ENCODE measurements at places on chromosomes 2 and 18.

GRCh38 chr2:120703330-120703994, 32.2 kb upstream of the GLI2 start:
- no peak for DNase-seq

DNA sequence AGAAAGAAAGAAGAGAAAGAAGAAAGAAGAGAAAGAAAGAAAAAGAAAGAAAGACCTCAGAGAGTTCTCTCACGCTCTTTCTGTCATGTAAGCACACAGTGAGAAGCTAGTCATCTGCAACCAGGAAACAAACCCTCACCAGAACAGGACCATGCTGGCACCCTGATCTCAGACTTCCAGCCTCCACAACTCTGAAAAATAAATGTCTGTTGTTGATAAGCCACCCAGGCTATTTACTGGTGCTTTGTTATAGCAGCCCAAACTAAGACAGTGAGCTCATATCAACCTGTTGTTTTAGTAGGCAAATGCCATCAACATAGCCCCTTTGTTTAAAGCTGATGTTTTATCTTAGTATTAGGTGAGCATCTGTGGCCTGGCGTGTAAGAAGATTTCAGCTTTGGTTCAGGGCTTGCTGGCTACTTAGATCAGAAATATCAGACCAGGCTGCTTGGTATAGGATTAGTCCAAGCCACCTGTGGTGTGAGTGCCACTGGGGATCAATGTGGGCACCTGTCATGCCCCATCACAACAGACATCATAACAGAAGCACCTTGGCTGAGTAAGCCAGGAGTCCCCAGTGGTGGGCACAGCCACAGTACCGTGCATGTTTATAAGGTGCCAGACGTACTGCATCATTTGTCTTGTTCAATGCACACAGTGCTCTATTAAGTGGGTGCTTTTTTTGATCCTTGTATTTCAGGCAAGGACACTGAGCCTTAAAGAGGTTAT, 94.4 kb downstream of the LBH start:
- DNase-seq, result no peak

GRCh38 chr18:8635087-8635486, 25.9 kb downstream of the RAB12 start:
- DNase-seq, result no peak

DNA sequence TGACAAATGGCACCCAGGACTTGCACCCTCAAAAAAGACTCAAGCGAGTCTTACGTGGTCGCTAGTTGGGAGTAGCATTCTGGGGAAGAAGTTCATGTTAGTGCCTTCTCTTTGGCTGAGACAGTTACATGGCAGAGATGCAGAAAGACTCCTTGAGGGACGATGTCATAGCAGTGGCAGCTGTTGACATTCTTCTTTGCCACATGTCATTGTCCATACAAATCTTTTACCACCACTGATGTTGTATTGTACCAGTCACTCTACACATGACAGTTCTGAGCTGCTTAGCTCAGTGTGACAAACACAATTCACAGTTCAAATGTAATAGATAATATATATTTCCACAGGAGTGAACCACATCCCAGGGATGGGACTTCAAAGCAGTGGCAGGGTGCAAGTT, 197.1 kb downstream of the TCF4 start:
- DNase-seq, result no peak

GRCh38 chr2:165435611-165436010, 33.9 kb upstream of the CSRNP3 start:
- no peak for DNase-seq

GRCh38 chr2:50820176-50820575, 211.8 kb downstream of the NRXN1 start:
- no peak for DNase-seq

- DNase-seq, result no peak
These were observed 15.4 kb upstream of the OTOS start for GRCh38 chr2:240155745-240156390.

DNA sequence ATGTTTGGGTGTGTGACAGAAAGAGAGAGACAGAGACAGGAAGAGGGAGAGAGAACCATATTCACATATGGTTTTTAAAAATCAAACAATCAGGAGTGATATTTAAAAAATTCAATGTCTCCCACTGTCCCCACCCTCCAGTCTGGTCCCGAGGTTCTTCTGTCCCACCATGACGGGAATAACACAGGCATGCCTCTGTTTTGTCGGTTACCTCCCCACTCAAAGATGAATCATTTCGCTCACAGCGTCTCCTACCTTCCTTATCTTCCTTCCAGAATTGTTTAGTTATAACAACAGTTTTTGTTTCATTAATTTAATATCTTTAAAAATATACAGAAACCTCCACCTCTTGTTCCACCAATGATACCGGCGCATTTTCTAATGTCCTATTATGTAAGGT, 113.0 kb downstream of the KCNF1 start:
- no peak for DNase-seq

- DNase-seq, result no peak
These were observed 86.0 kb downstream of the DTNB start for GRCh38 chr2:25587361-25587760.

GRCh38 chr2:70931376-70932000, 4.2 kb upstream of the ATP6V1B1 start:
- no peak for DNase-seq

- no peak for DNase-seq
These were observed 90.9 kb upstream of the CERS6 start for GRCh38 chr2:168365094-168365621.

DNA sequence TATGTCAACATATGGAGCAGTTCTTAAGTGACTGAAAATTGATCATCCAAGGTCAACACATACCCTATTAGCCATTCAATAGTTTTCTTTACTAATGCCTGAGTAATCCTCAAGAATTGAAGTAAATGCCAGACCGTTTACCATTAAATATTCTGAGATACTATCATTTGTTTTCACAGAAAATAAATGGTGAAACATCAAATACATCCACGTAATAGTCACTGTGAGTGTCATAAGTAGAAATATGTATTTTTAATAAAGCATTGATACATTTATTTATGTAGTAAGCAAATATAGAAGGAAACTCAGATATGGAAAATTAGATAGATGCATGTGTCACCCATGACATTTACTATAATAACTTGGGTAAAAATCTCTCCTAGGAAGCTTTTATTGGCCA, 927.8 kb upstream of the NRXN1 start:
- no peak for DNase-seq

DNA sequence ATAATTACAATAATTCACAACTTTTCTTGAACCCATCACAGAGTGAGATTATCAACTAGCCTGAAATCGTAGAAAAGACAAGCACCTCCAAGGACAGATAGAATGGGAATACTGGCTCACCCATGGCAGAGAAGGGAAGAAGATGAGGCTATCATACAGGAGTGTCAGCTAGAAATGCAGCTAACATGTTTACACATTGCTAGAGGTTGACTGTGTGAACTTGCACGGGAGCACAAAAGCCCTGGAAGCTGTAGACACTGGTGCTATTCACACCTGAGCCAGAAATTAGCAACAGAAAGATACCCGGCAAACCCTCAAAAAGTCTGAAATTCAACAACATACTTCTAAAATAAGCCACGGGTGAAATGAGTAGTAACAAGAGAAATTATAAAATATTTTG, 131.8 kb downstream of the ZAP70 start:
- no peak for DNase-seq

- no peak for DNase-seq
These were observed 26.6 kb downstream of the CROCC2 start for GRCh38 chr2:240932724-240933047.

- no peak for DNase-seq
These were observed 274.8 kb downstream of the ALPK2 start for GRCh38 chr18:58354051-58354450.

DNA sequence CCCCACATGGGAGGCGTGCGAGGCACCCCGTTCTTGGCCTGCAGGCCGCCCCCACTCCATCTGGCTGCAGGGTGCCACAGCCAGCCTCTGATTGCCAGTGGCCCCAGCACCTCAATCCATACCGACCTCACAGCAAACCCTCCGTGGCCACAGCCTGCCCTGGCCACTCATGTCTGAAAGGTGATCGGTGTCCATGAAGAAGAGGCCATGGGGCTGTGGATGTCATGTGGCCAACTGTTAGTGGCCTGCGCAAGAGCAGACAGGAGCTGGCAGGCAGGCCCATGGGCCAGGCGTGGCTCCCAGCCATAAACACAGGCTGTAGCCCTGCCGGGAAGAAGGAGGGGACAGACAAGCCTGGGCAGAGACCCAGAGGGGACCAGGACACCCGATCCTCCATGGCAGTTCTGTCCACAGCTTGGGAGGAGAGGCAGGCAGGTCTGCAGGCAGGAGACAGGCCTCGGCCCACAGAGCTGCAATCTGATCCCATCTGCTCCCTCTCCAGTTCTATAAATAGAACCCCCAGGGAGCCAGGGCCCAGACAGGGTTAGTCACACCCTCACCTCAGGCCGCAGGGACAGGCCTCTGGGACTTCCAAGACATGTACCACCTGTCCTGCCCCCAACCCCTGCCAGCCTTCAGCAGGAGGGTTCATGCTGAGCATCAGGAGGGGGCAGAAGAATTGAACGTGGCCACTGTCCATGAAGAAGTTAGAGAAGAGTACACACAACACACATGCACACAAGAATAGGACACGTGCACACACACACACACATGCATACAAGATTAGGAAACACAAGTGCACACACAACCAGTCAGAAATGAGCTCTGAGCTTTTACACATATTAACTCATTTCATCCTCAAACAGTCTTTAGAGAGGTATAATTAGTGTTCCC, 16.9 kb downstream of the STEAP3 start:
- peak; percentile 33 for DNase-seq

GRCh38 chr2:20469595-20469994, 22.7 kb downstream of the RHOB start:
- no peak for DNase-seq

DNA sequence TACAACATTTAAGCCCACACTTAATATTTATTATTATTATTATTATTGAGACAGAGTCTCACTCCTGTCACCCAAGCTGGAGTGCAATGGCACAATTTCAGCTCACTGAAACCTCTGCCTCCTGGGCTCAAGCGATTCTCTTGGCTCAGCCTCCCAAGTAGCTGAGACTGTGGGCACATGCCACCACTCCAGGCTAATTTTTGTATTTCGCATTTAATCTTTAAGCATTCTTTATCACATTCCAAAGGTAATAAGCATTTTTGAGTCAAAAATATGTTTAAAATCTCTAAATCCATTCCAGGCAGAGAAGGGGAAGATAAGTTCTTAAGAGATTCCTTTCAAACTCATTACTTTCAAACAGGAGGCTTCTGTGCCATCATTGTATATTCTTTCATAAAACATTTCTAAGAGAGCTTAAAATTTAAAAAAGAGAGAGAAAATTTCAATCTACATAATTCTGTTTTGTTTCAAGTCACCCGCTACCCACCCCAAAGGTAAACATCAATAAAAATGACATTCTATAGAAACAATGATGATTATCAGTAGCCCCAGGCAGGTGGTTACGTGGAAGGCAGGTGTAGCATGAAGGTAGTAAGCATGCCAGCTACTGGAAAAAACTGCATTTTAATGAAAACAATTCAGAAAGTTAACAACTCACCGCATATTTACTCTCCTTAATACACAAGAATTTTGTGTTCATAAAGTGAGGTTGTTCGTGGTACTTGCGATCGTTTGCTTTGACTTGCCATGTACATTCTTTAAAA, 84.4 kb upstream of the NARS1 start:
- DNase-seq, result no peak

DNA sequence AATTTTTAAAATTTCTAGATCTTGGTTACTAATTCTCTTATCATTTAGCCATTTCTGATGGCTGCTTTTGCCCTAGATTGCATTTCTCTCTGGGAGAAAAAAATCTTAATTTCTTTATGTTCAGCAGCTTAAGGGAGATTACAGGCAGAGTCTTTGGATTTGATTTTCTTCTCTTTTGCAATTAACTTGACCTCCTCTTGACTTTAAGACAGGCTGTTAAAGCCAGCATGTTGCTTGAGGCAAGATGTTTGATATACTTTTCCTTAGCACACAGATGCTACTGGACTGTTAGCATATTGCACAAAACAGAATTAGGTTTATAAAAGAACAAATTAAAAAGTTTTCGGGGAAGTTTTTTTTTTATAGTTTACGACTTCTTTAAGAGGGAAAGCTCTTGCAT, 50.0 kb downstream of the XRCC5 start:
- DNase-seq, result no peak

DNA sequence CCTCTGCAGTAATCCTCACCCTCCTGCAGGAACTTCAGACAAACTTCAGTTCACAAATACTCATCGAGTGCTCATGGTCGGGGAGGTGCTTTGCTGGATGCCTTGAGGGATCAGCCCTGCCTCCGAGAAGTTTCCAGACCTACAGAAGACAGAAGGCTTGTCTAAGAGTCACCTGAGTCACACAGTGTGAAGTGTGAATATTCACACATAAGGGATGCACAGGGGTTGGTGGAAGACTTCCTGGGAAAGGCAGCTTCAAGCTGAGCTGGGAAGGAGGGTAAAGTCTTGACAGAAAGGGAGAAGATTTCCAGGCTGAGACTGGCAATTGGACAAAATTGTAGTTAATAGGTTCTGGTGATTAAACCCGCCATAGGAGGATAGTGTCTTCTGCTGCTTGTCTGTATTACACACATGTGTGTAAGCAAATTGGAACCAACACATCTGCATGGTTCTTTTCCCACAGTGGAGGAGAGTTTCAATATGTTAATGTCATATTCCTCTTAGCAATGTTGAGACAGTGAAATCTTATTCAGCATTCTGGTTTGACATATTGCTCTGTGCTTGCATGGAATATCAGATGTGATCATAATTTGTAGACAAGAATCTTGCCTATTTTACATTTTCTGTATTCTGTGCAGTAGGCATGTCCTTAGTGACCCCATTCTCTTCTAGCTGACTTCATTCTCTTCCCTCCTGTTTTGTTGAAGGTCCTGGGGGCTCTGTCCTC, 34.7 kb upstream of the ZNF396 start:
- no peak for DNase-seq

- DNase-seq, result peak; percentile 94
These were observed 264.7 kb downstream of the CYP26B1 start for GRCh38 chr2:71882949-71883472.

GRCh38 chr2:145860083-145860482, 1340.2 kb upstream of the ZEB2 start:
- no peak for DNase-seq

GRCh38 chr2:95352310-95353054, 50.0 kb upstream of the FAHD2A start:
- no peak for DNase-seq

DNA sequence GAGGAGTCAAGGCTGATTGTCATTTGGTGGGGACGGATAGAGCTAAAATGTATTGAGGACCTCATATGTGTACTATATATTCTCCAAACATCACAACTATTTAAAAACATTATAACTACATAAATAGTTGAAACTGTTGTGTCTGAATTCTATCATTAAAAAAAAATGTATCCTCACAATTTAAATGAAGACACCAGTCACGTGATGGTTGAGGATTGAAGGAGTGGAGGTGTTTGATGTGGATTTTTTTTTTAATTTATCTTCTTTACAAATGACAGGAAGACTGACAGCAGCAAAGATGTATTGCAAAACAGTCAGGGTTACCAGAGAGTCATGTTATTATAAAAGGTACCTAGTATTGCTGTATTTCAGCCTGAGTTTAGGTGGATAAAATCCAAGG, 30.0 kb downstream of the GNAL start:
- DNase-seq, result no peak

DNA sequence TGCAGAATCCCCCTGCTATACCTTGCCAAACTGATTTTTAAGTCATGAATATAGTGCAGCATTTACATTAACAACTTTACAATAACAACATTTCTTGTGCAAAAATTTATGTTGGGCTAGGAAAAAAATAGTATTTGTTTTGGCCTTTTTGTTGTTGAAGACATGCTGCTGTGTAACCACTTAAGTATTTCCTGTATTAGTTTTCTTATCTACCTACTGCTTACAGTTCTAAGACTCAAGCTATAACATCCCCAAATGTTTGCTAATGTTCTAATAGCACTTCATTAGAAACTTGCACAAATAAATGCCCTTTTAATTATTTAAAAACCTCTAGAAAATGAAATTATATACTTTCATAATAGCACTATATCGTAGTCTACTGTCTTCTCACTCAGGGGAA, 154.3 kb upstream of the DOCK10 start:
- DNase-seq, result no peak

All from HepG2 (cell line).